A549 treated with Mapracorat at 1 μM for 4 hours (cell line): ENCODE measurements at places on chromosomes 1 and 21. TPM values are rescaled to one million over a fixed set of nuclear protein-coding genes. Genes with fewer than 3 reads are reported as not detected.

Gene LORICRIN
- total RNA-seq, result not detected in 5 replicates

Gene OR2M2
- total RNA-seq, result not detected in 5 replicates

Gene RNF19B
- 18.9 to 20.1 TPM (median 19.4 TPM) in 5 replicates for total RNA-seq

Gene TSNAX
- total RNA-seq, result 29.8 to 44.1 TPM (median 38.9 TPM) in 5 replicates

Gene NID1
- 5.4 to 9.5 TPM (median 7.6 TPM) in 5 replicates for total RNA-seq
